ENCODE measurements at places on chromosomes 6 and 20.

- no peak for DNase-seq
Measured at GRCh38 chr6:119986934-119987549, 637.5 kb upstream of the MAN1A1 start.

GRCh38 chr6:35977308-35977707 lies 47.1 kb downstream of the SLC26A8 start:
- DNase-seq = no peak

- no peak for DNase-seq
Measured at GRCh38 chr6:10722570-10722819, 375 bp upstream of the TMEM14C start.

GRCh38 chr20:5470943-5471342 lies 154.2 kb upstream of the PROKR2 start:
- DNase-seq = no peak

DNA sequence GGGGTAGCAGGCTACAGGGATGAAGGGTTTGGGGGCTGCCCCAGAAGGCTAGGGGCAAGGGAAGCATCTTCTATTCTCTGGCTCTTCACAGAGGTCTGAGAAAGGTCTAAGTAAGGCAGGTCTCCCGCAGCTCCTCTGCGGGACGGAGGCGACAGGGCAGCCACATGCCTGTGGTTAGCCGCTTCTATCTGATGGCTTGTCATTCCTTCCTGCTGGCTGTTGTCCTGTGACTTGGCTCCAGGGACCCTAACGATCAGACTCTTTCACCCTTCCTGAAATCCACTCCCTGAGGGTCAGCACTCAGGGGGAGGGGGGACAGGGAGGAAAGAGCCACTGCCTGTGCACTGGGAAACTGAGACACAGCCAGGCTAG lies 673 bp downstream of the CST7 start:
- DNase-seq = no peak

DNA sequence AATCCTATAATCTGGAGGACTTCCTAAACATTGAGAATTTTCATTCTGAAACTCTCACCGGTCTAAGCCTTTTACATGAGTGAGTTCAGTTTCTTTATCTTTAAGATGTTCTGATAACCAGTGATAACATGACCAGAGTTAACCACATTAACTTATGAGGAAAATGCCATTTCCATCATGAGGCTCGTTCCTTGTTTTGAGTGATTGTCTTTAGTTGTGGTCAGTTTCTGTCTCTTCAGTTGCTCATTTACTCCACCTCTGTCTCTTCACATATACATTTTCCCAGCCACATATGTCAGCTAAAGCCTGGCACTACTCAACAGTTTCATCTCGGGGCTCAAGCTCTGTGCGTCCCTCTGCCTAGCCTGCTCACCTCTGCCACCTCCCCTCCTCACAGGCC lies 70.4 kb downstream of the JAG1 start:
- DNase-seq = no peak

GRCh38 chr6:127475135-127475822 lies 16.1 kb upstream of the KIAA0408 start:
- DNase-seq = no peak

Measured in activated naive CD4-positive, alpha-beta T cell treated with anti-CD3 and anti-CD28 coated beads, Interleukin-2, amount 50 U/mL, for 16 hours (primary cell).